Adipocyte (in vitro differentiated cells): ENCODE measurements at places on chromosomes 13 and 19.

GRCh38 chr13:93862259-93862658 is 617.2 kb downstream of the DCT start:
- peak; percentile 4 for DNase-seq

GRCh38 chr19:32606289-32606688 is 25.3 kb downstream of the PDCD5 start:
- DNase-seq = no peak

GRCh38 chr13:96415831-96416385 is 326.0 kb downstream of the HS6ST3 start:
- DNase-seq = no peak

GRCh38 chr13:35190241-35190640 is 248.2 kb downstream of the NBEA start:
- peak; percentile 77 for DNase-seq

- peak; percentile 81 for DNase-seq
Measured at GRCh38 chr13:51148952-51149573, 38.0 kb upstream of the C13orf42 start.

GRCh38 chr13:111168107-111168506 is 53.0 kb downstream of the ARHGEF7 start:
- no peak for DNase-seq

- no peak for DNase-seq
Measured at GRCh38 chr13:89686171-89686570, 1661.3 kb upstream of the MIR17HG start.

- DNase-seq = peak; percentile 13
Measured at GRCh38 chr19:5489551-5489950, 34.3 kb downstream of the ZNRF4 start.

DNA sequence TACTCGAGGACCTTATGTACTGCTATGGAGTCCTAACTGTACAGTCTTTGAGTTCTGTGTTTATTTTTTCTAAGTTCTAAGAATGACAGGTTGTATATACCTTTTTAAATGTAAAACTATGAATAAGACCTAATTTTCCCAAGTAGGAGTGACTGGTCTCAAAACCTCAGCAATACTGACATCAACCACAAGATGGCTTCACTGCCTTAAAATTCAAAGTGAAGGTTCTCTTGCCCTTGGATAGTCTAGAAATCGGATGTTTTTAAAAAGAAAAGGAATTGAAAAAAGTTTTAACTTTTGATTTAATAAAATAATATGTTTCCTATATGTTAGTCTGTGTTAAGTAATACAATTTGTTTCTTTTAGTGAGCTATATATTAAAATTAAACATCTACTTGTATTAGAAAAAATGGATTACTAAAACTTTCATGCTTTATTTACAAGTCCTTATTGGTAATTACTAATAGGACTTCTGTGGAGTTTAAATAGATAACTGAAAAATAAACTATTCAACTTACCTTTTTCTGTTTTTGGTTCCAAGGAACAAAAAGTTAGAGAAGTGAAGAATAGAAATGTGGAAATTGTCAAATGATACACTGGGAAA is 52.0 kb downstream of the TDRD3 start:
- peak; percentile 81 for DNase-seq

GRCh38 chr13:46320406-46320805 is 66.6 kb downstream of the RUBCNL start:
- DNase-seq = no peak

DNA sequence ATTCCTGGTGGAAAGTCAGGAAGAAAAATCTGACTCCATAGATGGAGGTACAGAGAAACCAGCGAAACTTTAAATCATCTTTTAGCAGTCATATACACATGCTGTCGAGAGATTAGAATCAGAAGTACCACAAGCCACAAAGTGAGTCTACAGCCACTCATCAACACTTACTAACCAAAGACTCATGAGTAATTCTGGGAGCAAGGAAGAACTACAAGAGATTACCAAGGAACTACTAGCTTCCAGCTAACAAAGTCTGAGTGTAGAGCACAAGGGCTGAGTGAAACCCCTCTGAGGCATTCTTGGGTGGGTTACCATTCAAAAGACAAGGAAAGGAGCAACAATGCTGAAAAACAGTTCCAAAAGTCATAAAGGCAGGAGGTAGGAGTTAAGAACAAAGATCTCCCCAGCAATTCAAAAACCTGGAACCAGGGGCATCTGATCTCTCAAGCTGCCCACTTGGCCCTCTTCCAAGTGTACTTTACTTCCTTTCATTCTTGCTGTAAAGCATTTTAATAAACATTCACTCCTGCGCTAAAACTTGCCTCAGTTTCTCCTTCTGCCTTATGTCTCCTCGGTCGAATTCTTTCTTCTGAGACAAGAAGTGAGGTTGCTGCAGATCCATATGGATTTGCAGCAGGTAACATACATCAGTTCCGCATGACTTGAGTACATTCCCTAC is 13.0 kb downstream of the RBM26 start:
- DNase-seq = no peak

- peak; percentile 72 for DNase-seq
Measured at GRCh38 chr19:2049741-2050348, 1.2 kb downstream of the MKNK2 start.

DNA sequence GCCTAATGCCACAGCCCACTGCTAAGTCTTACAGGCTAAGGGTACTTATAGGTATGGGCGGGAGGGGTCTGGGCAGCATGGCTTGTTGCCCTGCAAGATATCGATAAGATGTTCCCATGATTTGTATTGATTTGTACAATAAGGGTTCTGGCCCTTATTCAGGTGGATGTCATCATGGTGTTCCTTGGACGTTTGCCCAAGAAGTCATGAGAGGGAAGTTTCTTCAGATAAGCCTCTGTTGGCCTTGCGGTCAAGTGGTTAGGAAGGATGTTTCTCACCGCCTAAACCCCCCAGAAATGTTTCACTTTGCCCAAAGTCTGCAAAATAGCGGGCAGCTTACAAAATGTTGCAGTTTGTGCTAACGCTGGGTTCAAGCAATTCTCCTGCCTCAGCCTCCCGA is 7.3 kb downstream of the PARP4 start:
- no peak for DNase-seq
